SK-MEL-5 (cell line): ENCODE measurements at places on chromosomes 16 and 17. TPM values are rescaled to one million over a fixed set of nuclear protein-coding genes. Genes with fewer than 3 reads are reported as not detected.

GRCh38 chr17:797236-797840, 15.2 kb downstream of the MRM3 start:
- no peak for DNase-seq

DNA sequence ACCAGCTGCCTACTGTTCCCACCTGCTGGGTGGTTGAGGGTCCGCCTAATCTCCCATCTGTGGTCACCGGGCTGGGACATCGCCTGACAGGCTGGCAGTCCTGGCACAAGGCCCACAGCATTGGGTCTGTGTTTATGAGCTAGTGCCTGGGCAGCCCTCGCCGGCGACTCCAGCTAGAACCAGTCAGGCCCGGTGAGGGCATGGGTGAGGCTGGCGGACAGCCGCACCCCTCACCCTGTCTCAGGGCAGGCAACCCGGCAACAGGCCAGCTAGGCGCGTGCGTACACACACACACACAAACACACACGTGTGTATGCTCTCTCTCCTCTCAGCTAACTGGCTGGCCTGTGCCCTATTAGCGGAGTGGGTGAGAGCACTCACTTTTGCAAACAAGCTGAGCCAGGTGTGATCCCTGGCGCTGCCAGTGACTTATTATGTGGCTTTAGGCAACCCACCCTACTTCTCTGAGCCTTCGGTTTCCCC, 10.4 kb downstream of the HSD11B2 start:
- no peak for DNase-seq

- DNase-seq, result no peak
Observed at GRCh38 chr17:32899236-32900013, 22.5 kb upstream of the MYO1D start.

- peak; percentile 40 for DNase-seq
Observed at GRCh38 chr17:76267051-76267576, 2.0 kb downstream of the UBALD2 start.

DNA sequence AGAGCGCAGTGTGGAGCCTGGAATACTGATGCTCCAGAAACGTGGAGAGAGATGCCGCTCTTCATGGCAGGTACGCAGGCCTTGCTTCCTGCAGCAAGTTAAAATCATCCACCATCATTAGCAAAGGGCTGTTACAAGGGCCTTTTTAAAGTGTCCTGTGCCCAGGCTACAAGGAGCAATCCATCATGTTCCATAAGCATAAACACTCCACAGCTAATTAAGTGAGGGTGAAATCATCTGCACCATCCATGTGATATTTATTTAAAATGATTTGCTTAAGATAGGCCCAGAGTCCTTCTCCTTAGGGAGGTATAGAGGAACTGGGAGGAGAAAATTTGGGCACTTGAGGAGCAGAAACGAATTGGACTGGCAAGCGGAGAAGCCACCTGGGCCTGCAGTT, 372.1 kb downstream of the XYLT1 start:
- DNase-seq, result no peak

GRCh38 chr16:72996291-72997062, 51.5 kb downstream of the ZFHX3 start:
- no peak for DNase-seq

DNA sequence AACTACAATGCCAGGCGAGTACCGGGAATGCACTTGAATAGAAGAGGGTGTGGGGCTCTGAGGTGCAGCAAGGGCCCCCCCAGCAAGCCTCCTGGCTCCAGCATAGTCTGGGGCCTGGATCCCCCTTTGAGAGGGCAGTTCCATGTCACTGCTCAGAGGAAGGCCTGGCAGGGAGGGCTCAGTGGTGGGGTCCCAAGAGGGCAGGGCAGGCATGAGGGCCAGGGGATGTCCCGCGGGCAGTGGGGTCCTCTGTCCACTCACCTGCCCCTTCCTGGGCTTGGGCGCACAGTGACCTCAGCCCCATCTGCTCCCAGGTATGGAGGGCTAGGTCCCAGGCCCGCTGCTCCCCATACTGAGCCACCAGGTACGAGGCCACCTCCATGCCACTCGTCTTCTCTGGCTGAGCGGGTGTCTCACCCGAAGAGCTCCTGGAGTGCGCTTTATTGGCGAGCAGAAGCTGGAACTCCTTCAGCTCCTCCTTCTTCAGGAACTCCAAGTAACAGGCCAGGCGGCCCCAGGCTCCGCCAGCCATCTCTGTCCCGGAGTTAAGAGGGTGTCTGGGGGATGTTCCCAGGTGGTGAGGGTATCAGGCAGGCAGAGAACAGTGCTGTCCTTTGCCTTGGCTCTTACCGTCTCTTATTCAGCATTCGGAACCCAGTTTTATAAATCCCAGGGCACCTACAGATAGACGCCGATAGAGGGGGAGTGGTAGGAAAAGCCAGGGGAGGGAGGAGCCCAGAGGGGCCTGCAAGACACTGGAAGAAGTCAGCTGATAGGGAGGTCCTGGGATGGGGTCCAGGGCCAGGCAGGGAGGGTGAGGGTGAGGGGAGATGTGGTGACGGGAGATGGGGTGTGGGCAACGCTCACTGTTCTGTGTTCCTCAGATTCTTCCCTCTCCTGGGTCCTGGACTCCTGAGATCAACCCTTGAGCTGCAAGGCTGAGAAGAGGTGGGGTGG, 605 bp downstream of the NLRP1 start:
- DNase-seq, result no peak

- DNase-seq, result no peak
Observed at GRCh38 chr16:56475201-56475600, 23.8 kb downstream of the OGFOD1 start.

GRCh38 chr17:28725660-28726225, 290 bp downstream of the TLCD1 start:
- DNase-seq, result peak; percentile 57

DNA sequence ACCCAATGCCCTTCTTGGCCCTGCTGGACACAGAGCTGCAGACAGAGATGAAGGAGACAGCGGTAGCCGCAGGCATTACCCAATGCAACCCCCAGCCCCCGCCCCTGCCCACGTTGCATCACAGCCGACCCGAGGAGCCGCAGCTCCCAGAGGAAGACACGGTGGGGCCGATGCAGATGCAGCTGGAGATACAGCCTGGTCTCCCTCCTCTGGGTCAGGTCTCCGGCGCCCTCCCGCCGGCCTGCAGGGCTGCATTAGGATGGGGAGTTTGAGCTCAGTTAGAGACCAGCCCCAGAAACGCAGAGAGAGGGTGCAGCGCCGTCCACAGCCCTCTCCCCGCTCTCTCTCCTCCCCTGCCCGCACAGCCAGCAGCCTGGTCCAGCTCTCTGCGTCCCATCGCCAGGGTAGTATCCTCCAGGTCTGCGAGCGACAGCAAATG, 19.4 kb upstream of the UBE2I start:
- DNase-seq, result no peak

- no peak for DNase-seq
Observed at GRCh38 chr16:56732366-56732765, 2.4 kb downstream of the NUP93 start.

GRCh38 chr17:2935632-2936031, 127.8 kb downstream of the OR1D5 start:
- DNase-seq, result no peak

DNA sequence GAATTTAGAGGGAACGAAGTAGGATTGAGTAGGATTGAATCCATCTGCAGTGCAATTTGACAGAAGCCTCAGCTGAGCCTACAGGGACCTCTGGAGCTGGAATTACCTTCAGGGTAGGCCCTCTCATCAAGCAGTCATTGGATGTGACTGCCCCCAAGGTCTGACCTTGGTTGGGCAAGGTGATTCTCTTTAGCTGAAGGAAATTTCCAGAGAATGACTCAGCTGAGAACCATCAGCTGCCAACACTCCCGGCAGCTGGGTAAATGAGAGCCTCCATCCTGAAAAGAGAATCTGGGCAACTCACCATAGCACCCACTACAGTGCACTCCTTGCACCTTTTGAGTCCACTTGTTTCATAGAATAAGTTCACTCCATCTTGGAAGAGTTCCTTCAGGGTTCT, 113.5 kb upstream of the MED13 start:
- no peak for DNase-seq

GRCh38 chr17:27403480-27404005, 52.7 kb upstream of the KSR1 start:
- DNase-seq, result no peak

GRCh38 chr17:73478334-73478733, 165.9 kb downstream of the SDK2 start:
- no peak for DNase-seq

GRCh38 chr17:54536306-54536705, 364.3 kb upstream of the TOM1L1 start:
- DNase-seq, result no peak

GRCh38 chr17:31480067-31480466, 88.6 kb downstream of the RAB11FIP4 start:
- no peak for DNase-seq

GRCh38 chr17:59329176-59330052, 2.0 kb upstream of the YPEL2 start:
- peak; percentile 93 for DNase-seq

DNA sequence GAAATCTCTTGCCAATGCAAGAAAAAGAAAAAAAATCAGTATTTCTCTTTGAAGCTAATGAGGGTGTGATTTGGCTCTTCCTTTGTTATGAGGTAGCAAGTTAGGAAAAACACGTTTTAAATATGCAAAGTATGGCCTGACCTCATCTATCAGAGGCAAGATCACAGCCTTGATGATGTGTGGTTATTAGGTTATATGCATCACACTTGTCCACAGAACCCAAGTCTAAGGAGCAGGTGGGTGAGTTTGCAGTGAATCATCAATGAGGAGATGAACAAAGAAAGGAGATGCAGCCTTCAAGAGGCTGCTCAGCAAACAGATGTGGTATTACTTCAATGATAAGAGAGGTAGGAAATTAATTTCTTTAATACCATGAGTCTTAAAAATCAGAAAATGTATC, 594.8 kb upstream of the CDH5 start:
- no peak for DNase-seq

Gene ABCC11
- total RNA-seq, result 0.13 and 1.5 TPM in 2 replicates

Gene FBXL16
- 6.6 and 7.3 TPM in 2 replicates for total RNA-seq

Gene MT3
- total RNA-seq, result not detected in 2 replicates

Gene DNAH9
- total RNA-seq, result 2.9 and 3.6 TPM in 2 replicates

Gene ADORA2B
- 24.6 and 26.7 TPM in 2 replicates for total RNA-seq

Gene SMARCD2
- 146 and 160 TPM in 2 replicates for total RNA-seq

Gene PIK3R6
- total RNA-seq, result 0.05 TPM in 1 of 2 replicates, not detected in the other

Gene SERPINF2
- total RNA-seq, result 0.32 and 0.37 TPM in 2 replicates

Gene OR1F1
- 0.21 TPM in 1 of 2 replicates, not detected in the other for total RNA-seq

Gene HEXIM2
- total RNA-seq, result 14.0 and 14.2 TPM in 2 replicates

Gene PYDC1
- total RNA-seq, result not detected in 2 replicates

Gene WNT3
- total RNA-seq, result 0.77 and 1.1 TPM in 2 replicates

Gene ARMC5
- 6.7 and 8.2 TPM in 2 replicates for total RNA-seq

Gene PLCG2
- total RNA-seq, result 3.8 and 6.8 TPM in 2 replicates
